ENCODE measurements at places on chromosomes 6 and 20.

DNA sequence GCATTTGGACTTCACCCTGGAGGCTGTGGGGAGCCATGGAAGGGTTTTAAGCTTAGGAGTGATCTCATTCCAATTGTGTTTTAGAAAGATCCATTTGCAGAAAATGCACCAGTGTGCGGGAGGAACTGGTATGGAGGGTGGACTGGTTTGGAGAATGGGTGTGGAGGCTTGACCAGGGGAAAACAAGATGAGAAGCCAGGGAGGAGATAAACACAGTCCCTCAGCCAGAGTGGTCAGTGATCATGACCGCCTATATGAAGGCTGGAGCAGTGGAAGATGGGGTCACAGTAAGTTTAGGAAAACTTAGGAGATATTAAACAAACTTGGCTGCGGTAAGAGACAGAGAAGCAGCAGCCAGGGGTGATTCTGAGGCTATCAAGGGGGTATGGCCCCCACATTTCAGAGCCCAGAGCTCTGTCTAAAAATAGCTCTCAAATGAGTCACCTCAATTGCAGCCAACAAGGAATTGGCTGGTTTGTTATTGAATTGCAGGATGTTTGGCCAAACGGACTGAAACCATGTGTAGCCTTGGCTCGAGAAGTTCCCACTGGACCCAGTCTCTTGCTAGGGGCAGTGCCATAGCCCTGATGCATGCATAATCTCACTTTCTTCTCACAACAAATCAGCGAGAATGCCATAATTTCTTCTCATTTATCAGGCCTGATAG is 159.9 kb upstream of the TOP1 start:
- peak; percentile 44 for ATAC-seq

DNA sequence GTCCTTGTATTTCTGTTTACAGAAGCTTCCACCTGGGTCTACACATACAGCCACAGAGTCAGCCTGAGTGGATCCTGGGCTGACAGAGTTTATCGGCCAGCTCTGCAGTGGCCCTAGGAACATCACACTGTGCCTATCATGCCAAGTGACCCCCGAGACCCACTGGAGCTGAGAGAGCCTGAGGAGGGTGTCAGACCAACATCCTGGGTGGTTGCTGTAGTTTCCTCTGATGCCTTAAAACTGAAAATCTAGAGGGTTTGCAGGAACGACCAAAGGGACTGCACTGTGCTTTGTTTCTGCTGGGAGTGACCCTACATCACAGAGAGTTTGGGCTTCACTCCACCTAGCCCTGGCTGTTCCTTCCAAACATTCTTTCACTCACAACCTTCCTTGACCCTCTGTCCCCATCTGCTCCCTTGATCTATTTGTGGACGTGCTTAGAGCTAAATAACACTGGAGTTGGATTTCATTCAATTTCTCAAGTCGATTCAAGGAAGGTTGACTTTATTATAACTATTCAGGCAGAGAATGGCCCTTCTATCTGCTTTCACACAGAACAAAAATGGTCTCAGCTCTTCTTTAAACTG is 18.1 kb downstream of the MYLK4 start:
- ATAC-seq = no peak

GRCh38 chr6:120960761-120961160 is 373.5 kb downstream of the TBC1D32 start:
- ATAC-seq = no peak

DNA sequence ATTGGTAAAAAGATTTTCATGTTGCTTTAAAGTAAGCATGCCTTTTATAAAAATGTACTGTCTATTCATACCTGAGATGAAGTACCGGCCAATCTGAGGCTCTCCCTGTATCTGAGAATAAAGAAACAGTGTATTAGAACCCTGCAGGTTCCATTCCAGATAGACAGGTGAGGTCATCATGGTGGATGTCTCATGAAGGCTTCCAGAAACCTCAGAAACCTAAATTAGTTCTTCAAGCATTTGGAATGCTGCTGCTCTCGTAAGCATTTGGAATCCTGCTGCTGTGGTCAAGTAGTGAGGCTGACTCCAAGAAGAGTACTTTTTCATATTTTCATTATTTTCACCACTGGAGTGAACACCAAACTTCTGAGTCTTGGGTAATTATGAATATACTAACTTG is 642.3 kb downstream of the MAFB start:
- ATAC-seq = no peak

DNA sequence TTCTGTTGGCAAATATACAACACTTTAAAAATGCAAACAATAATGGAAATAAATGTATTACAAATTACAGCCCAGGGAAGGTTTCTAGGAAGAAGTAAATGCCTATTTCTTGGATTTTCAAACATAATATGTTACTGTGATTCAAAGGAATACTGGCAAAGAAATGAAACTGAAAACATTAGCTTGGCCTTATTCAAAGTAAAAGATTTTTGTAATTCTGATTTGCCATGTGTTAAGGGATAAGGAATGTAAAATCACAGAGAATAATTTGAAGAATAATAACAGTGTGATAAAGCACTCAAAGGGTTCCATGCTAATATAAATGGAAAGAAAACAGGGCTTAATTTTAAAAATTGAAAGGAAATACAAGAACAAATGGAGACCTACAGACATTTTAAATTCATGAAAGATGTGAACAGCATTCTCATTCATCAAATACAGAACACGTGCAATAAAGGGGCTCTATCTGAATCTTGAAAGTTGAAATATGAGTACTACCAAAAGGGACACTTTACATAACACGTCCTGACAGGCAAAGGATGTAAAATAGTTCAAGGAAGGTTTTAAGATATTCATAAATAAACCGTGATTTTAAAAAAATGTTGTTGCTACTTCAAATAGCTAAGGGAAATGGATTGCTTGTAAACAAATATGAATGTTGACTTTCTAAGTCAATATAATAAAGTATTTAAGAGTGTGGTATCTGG is 138.1 kb downstream of the RFPL4B start:
- ATAC-seq = no peak

DNA sequence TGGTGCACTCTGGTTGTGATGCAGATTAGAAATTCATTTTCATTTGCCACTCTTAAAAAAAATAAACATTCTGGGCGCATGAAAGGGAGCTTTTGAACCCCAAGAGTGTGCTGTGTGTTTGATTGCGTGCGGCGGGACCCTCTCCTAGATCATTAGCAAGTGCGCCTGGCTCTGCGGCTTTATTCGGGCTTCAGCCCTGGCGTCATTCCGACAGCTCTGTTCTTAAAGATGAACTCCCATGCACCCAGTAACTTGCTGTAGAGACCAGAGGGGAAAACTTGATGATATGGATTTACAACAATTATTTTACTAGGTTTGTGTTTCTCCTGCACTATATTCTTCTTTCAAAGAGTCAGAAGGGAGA is 48.9 kb upstream of the ARMC2 start:
- ATAC-seq = no peak

DNA sequence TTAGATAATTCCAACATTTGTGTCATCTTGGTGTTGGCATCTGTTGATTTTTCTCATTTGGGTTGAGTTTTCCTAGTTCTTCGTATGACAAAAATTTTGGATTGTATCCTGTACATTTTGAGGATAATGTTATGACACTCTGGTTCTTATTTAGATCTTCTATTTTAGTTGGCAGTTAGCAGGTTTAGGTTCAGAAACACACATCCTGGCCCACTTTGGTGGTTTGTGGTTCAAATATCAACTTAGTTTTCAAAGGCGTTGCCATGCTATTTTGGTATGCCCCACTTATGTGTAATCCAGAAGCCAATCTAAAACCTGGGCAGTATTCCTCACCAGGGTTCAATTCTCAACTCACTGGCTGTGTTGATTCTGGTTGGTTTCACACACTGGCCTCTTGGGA is 68.2 kb downstream of the NOX3 start:
- ATAC-seq = no peak

- ATAC-seq = no peak
Observed at GRCh38 chr6:74409447-74409846, 713.4 kb downstream of the CD109 start.

DNA sequence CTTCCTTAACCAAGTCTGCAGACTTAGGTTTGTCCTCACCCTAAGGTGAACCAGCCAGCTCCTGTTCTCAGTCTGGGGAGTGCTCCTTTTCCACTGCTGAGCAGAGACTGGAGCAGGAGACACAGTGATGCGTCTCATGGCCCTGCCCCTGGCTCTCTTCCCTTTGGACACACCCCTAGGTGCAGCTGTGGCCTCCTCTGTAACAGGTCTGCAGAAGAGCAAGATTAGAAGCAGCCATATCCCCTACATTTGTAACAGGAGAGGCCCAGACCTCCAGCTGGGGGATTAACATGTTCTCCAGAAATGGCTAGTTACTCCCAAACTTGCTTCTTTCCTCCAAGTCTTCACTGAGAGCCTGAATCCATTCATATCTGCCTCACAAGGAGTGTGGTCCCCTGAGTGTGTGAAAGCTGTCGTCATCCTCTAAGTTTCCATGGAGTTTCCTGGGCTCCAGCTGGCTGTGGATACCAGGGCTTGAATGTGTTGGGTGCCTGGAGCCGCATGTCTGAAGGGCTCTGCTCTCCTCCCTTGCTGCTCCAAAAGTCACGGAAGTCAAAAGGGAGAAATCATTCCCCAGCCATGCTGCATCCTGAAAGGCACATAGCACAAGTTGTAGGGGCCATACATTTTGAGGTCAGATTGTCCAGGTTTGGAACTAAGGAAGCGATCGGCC is 57.7 kb downstream of the PPP1R14C start:
- ATAC-seq = no peak

- peak; percentile 66 for ATAC-seq
Observed at GRCh38 chr20:37406010-37406998, 60.4 kb downstream of the SRC start.

DNA sequence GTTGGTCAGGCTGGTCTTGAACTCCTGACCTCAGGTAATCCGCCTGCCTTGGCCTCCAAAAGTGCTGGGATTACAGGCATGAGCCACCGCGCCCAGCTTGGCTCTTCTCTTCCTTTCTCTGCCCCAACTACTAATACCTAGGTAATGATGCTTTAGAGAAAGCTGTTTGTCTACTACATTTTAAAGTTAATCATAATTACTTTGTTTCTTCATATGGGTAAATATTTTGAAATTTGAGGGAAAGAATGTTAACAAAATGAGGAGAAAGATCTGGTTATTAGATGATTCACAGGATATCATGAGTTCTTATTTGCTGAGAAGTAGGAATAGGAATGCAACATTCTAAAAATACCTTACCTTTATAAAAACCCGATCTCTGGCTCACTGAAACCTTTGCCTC is 18.4 kb upstream of the PTPRK start:
- no peak for ATAC-seq

Measured in SK-N-SH treated with all-trans-retinoic acid at 6 μM for 48 hours (cell line).